GM23248 (cell line): ENCODE measurements at places on chromosomes 2 and 18. TPM values are rescaled to one million over a fixed set of nuclear protein-coding genes. Genes with fewer than 3 reads are reported as not detected.

DNA sequence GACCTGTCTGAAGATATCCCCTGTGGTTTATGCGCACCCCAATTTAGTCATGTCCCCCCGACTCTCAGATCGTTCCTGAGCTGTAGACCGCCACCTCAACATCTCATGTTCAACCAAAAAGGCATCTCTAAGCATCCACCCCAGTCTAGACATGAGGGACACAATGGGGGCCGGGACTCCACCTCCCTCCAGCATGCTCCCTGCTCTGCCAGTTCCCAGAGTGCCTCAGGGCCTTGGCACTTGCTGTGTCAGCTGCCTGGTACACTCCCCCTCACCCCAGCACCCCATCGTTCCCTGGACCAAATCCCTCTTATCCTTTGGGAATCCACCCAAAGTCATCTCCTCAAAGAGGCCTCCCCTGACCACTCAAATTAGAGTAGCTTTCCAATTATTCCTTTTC, 22.2 kb downstream of the TNS1 start:
- no peak overlapping the region for H3K4me3 ChIP-seq
- no peak for DNase-seq
- H3K36me3 ChIP-seq = peaks cover 12% of the 10 kb centered on the region; the same call in 1 of the 2 replicates
- H3K27ac ChIP-seq = peak overlapping the region; percentile 52
- H3K4me1 ChIP-seq = peaks cover 24% of the 10 kb centered on the region

GRCh38 chr2:173298536-173299097, 56.1 kb upstream of the CDCA7 start:
- H3K4me1 ChIP-seq = no peaks in the 10 kb centered on the region
- 0 out of 2 replicates have a peak, but pooled peaks cover 3% of the 10 kb centered on the region for H3K27me3 ChIP-seq
- no peaks in the 10 kb centered on the region for H3K36me3 ChIP-seq
- no peak overlapping the region for H3K4me3 ChIP-seq
- DNase-seq = no peak

CPLX4 gene
- not detected in 2 replicates for total RNA-seq

TUBA3D gene
- total RNA-seq = not detected in 2 replicates

GRCh38 chr2:109017017-109017416, 28.0 kb upstream of the EDAR start:
- no peaks in the 10 kb centered on the region for H3K36me3 ChIP-seq
- H3K27ac ChIP-seq = no peak overlapping the region
- peaks cover 47% of the 10 kb centered on the region for H3K27me3 ChIP-seq
- peaks cover 6% of the 10 kb centered on the region; the same call in 1 of the 2 replicates for H3K4me1 ChIP-seq

DNA sequence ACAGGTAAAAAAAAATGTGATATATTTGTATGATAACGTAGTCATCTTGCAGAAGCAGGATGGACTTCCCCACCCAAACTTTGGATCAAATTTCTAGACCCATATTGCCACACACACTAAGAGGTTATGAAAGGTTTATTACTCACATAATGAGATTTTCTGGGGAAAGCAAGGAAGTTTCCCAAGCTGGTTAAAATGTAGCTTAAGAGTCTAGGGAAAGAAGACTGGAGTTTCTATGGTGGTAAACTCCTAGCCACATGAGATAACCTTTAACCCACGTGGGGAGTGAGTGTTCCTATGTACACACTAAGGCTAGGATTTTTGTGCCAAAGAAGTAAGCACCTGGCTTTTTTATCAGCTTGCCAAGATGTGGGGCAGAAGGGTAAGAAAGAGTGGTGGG, 335.7 kb upstream of the UBE2E3 start:
- DNase-seq = peak; percentile 71
- no peak overlapping the region for H3K27ac ChIP-seq
- H3K27me3 ChIP-seq = no peaks in the 10 kb centered on the region
- no peaks in the 10 kb centered on the region for H3K36me3 ChIP-seq

- H3K4me1 ChIP-seq = peaks cover 35% of the 10 kb centered on the region
- H3K27me3 ChIP-seq = no peaks in the 10 kb centered on the region
- H3K27ac ChIP-seq = peak overlapping the region; percentile 99
These were observed 1.2 kb downstream of the GYPC start for GRCh38 chr2:126657148-126657635.

DSG4 gene
- not detected in 2 replicates for total RNA-seq

DPP10 gene
- not detected in 2 replicates for total RNA-seq

GAREM2 gene
- total RNA-seq = 1.8 and 2.5 TPM in 2 replicates

DNA sequence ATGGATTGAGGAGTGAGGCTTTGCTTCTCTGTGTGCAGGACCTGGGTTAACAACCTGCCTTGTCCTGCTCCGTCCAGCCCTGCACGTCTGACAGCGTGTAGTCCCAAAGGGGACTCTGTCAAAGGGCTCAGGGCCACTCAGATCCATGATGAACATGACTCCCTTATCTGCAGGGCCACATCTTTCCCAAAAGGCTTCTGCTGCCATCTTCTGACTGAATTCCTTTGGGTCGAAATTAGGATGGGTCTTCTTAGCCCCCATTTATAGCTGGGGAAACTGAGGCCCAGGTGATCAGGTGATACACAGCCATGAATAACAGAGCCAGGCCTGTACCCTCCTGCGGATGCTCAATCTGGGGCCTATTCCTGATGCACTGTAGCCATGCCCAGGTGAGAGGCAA, 109.2 kb downstream of the CELF4 start:
- no peak overlapping the region for H3K4me3 ChIP-seq
- H3K4me1 ChIP-seq = no peaks in the 10 kb centered on the region
- H3K27me3 ChIP-seq = 0 out of 2 replicates have a peak, but pooled peaks cover 11% of the 10 kb centered on the region

DNA sequence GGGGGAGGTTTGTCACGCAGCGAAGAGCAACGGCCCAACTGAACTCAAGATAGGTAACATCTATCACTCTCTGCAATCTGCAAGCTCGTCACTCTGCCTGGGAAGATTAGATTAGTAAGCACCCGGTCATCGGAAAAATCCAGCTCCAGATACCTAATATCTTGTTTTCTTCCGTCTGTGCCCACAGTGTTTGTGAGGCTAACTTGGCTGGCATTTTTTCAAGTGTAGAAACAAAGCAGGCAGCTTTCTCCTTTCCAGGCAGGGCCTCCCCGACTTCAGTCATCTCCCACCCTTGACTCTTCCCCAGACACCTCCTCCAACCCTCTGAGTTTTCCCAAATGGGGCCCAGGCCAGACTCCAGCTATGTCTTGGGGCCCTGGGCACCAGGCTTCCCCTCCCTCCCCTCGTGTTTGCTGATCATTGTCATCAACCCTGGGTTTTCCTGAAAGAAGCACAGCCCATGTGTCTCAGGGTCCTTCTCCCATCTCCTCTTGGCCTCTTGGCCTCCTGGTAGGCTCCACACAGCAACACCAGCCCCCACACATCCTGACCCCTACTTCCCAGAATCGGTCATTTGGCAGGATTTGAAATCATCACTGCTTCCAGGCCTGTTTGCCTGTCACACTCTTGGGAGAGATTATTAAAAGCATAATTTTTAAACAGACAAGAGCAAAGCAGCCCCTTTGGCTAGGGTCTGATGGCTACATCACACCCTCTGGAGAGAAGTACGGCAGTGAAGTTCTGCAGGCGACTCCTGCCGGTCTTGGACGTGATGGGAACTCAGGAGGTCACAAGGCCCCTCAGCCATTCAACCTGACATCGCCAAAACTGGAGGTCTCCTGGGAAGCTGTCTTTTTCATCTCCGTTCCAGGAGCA, 144.9 kb upstream of the ID2 start:
- H3K4me1 ChIP-seq = peaks cover 24% of the 10 kb centered on the region
- no peaks in the 10 kb centered on the region for H3K36me3 ChIP-seq
- H3K4me3 ChIP-seq = no peak overlapping the region
- peak overlapping the region; percentile 26; the same call in 1 of the 2 replicates for H3K27ac ChIP-seq

- DNase-seq = no peak
- H3K4me3 ChIP-seq = no peak overlapping the region
- no peaks in the 10 kb centered on the region for H3K36me3 ChIP-seq
- H3K27me3 ChIP-seq = no peaks in the 10 kb centered on the region
- no peaks in the 10 kb centered on the region for H3K4me1 ChIP-seq
These were observed 242.9 kb downstream of the ARL6IP6 start for GRCh38 chr2:152961351-152961750.

DNA sequence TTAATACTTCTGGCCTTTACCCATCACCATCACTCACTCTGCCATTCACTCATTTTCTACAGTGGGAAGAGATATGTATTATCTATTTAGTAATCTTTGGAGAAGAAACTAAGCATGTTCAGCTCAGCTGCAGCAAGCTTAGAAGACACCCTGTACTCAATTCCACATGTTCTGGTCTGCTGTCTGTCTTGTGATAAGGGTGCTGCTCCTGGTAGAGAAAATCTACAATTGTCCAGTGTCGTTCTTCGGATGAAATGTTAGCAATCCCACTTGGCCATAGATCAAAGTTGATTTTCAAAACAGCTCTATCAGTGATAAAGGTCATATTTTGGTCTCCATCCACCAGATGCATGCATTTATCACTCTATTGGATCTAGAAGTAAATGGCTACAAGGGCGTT, 337.1 kb downstream of the LRRTM4 start:
- no peaks in the 10 kb centered on the region for H3K27me3 ChIP-seq
- no peak overlapping the region for H3K4me3 ChIP-seq
- H3K36me3 ChIP-seq = no peaks in the 10 kb centered on the region
- no peaks in the 10 kb centered on the region for H3K4me1 ChIP-seq

DNA sequence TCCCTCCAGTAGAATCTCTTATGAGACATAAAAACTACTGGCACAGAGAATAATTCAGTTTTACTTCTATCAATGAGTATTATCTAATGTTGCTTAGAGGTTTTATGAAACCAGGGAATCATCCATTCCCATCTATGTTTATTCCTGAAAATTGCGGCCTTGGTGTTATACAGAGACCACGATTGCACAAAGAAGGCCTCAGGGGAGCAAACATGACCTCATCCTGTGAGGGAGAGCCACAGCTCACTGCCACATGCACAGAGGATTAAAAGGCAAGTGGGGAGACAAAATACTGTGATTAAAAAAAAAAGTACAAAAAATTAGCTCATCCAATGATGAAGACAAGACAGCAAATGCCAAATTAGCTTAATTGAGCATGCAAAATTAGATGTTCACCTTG, 111.8 kb upstream of the SLC35G4 start:
- peak; percentile 77 for DNase-seq
- H3K27ac ChIP-seq = no peak overlapping the region
- no peak overlapping the region for H3K4me3 ChIP-seq
- no peaks in the 10 kb centered on the region for H3K27me3 ChIP-seq
- peaks cover 51% of the 10 kb centered on the region for H3K4me1 ChIP-seq

RESP18 gene
- not detected in 2 replicates for total RNA-seq

DNA sequence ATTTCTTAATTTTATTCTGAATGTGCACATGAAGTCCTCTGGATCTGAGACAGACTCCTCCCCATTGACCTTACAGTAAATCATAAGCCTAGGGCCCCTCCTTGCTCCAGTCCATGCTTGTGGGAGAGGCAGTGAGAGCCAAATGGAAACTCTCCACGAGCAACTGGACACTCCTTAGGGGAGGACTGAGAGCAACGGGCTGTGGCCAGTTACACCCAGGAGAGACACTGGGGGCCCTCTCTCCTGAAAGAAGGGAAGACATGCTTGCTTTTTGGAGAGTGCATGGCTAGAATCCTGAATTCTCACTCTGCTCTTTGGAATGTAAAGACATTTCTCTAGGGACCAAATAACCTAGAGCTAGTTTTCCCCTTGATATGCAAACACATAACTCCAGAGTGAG, 49.0 kb upstream of the BIN1 start:
- H3K4me1 ChIP-seq = peaks cover 38% of the 10 kb centered on the region
- peak overlapping the region; percentile 75 for H3K27ac ChIP-seq
- H3K4me3 ChIP-seq = no peak overlapping the region
- DNase-seq = peak; percentile 70
- no peaks in the 10 kb centered on the region for H3K27me3 ChIP-seq

- H3K4me3 ChIP-seq = peak overlapping the region; percentile 63
- H3K27ac ChIP-seq = no peak overlapping the region
- no peaks in the 10 kb centered on the region for H3K36me3 ChIP-seq
- peaks cover 89% of the 10 kb centered on the region for H3K27me3 ChIP-seq
- DNase-seq = no peak
These were observed 5.0 kb downstream of the EVX2 start for GRCh38 chr2:176078541-176079284.

DNA sequence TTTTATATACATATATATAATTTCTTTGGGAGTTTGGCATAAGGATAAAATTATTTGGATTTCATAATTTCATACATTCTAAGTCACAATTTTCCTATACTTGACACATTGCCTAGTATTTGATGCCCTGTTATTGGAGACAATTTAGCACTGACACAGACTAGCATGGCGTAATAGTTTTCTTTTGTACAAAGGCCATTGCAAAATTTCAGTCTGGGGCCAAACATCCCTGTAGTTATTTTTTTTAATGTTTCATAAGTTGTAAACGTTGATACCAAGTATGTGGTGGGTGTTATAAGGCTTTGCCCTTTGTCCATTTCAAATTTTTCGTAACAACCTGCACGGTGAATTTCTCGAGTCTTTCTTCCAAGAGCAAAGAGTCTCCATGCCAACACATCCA, 95.7 kb upstream of the NRP2 start:
- no peak for DNase-seq
- no peaks in the 10 kb centered on the region for H3K27me3 ChIP-seq
- peaks cover 19% of the 10 kb centered on the region for H3K4me1 ChIP-seq
- H3K36me3 ChIP-seq = no peaks in the 10 kb centered on the region
- no peak overlapping the region for H3K27ac ChIP-seq

DNA sequence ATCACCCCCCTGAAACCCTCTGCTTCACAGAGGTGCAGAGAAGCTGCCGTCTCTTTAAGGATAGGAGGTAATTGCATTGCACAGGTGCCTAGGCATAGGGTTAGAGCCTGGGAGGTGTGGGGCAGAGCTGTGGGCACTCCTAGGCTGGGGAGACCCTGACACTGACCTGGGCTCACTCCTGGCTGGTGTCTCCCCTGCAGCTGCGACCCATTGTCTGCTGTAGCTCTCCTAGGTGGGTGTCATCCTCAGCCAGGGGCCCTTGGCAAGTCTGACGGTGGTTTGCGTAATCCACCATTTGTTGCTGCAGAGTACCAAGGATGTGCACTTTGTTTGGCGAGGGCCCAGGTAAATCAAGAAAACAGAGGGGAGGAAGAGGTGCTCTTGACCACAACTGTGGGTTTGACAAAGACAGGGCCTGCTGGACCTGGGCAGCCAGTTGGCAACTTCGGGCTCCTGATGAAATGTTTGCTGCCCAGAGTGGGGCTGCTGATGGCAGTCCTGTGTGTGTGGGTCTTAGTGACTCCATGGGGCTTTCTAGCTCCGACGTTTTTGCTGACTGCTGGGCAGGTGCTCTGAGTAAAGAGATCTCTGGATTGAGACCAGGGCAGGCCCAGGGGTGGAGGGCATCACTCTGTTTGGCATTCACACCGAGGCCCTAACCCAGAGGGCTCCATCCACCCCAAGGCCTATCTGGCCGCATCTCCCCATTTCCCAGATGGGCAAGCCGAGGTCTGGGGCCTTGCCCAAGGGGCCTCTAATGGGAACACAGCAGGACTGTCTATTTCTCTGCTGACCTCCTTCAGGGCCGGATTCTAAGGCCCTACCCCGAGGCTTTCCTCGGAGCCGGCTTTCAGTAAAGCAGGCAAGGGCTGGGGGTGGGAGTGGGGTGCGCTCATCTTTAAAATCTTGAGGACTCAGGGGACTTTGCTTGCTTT, 67.7 kb downstream of the EDAR start:
- no peak overlapping the region for H3K4me3 ChIP-seq
- H3K4me1 ChIP-seq = no peaks in the 10 kb centered on the region
- H3K27me3 ChIP-seq = peaks cover 38% of the 10 kb centered on the region
- DNase-seq = no peak
- H3K36me3 ChIP-seq = no peaks in the 10 kb centered on the region
- no peak overlapping the region for H3K27ac ChIP-seq

- no peak for DNase-seq
- peaks cover 17% of the 10 kb centered on the region for H3K4me1 ChIP-seq
- no peaks in the 10 kb centered on the region for H3K36me3 ChIP-seq
- peak overlapping the region; percentile 37 for H3K27ac ChIP-seq
- H3K27me3 ChIP-seq = no peaks in the 10 kb centered on the region
These were observed 583 bp downstream of the NEMP2 start for GRCh38 chr2:190533968-190534309.

ST6GAL2 gene
- not detected in 2 replicates for total RNA-seq

GRCh38 chr2:232456296-232457120, 555 bp downstream of the ALPI start:
- no peak for DNase-seq
- H3K27ac ChIP-seq = no peak overlapping the region

MYOM1 gene
- total RNA-seq = 0.65 TPM in 1 of 2 replicates, not detected in the other
